Right ventricle myocardium inferior (tissue), 1 donor: ENCODE measurements at places on chromosomes 1 and 21. TPM values are rescaled to one million over a fixed set of nuclear protein-coding genes. Genes with fewer than 3 reads are reported as not detected.

Gene IL19
- not detected for total RNA-seq

Gene GORAB
- 7.8 TPM for total RNA-seq

Gene LRRN2
- total RNA-seq: 1.5 TPM

Gene CFAP74
- not detected for total RNA-seq

Gene MPL
- total RNA-seq: 0.73 TPM

Gene FCGR1A
- total RNA-seq: 1.4 TPM

Gene OR2M3
- total RNA-seq: not detected

Gene CNKSR1
- total RNA-seq: 1.8 TPM

Gene IGFN1
- total RNA-seq: not detected

Gene COL6A2
- total RNA-seq: 254 TPM

Gene PYHIN1
- 0.32 TPM for total RNA-seq

Gene IQGAP3
- total RNA-seq: 1.2 TPM

Gene ANXA9
- total RNA-seq: not detected

Gene SDC3
- total RNA-seq: 28.5 TPM

Gene ATP1A4
- not detected for total RNA-seq

Gene ADORA3
- total RNA-seq: 3.8 TPM

Gene NEK2
- 0.32 TPM for total RNA-seq

Gene TMEM52
- total RNA-seq: 1.2 TPM

Gene E2F2
- total RNA-seq: 0.76 TPM

Gene KRTAP19-3
- not detected for total RNA-seq

Gene TDRD5
- total RNA-seq: not detected

Gene TFF3
- 3.4 TPM for total RNA-seq

Gene FAF1
- total RNA-seq: 80.4 TPM

Gene CCDC24
- total RNA-seq: 0.89 TPM

Gene SLFNL1
- total RNA-seq: 0.16 TPM

Gene OLIG2
- total RNA-seq: not detected

Gene SLC45A1
- total RNA-seq: 2.5 TPM

Gene LCK
- total RNA-seq: 0.57 TPM

Gene TMEM269
- not detected for total RNA-seq

Gene KRTAP10-11
- not detected for total RNA-seq

Gene PLA2G2C
- total RNA-seq: not detected

Gene HRNR
- total RNA-seq: not detected

Gene HMCN1
- total RNA-seq: 7.6 TPM

Gene AZIN2
- 2.1 TPM for total RNA-seq

Gene PTGER3
- 4.9 TPM for total RNA-seq

Gene ALPL
- total RNA-seq: 11.0 TPM

Gene LY9
- total RNA-seq: not detected

Gene F13B
- total RNA-seq: not detected

Gene RORC
- total RNA-seq: 11.3 TPM

Gene LCA5L
- total RNA-seq: 0.46 TPM

Gene LCE2C
- not detected for total RNA-seq

Gene SELP
- 7.1 TPM for total RNA-seq

Gene ADAM30
- total RNA-seq: not detected

Gene C1QA
- total RNA-seq: 124 TPM

Gene CD247
- total RNA-seq: 0.92 TPM
